Right renal pelvis (tissue), 4 donors: ENCODE measurements at places on chromosomes 2 and 18. TPM values are rescaled to one million over a fixed set of nuclear protein-coding genes. Genes with fewer than 3 reads are reported as not detected.

MC4R gene
- polyA plus RNA-seq = 0.17 TPM

UGT1A3 gene
- polyA plus RNA-seq = not detected

FEZ2 gene
- 89.9 TPM for polyA plus RNA-seq

SRD5A2 gene
- polyA plus RNA-seq = 0.10 TPM

CFAP221 gene
- 22.7 TPM for polyA plus RNA-seq

MFF gene
- polyA plus RNA-seq = 146 TPM

ALPP gene
- polyA plus RNA-seq = not detected

ANKRD30BL gene
- polyA plus RNA-seq = 0.79 TPM

SMCHD1 gene
- polyA plus RNA-seq = 52.4 TPM

LYPD6 gene
- 15.9 TPM for polyA plus RNA-seq

ANKRD53 gene
- 0.89 TPM for polyA plus RNA-seq

TBC1D8 gene
- 28.1 TPM for polyA plus RNA-seq

GGCX gene
- 43.9 TPM for polyA plus RNA-seq

KCNE4 gene
- polyA plus RNA-seq = 18.3 TPM

SLC40A1 gene
- 141 TPM for polyA plus RNA-seq

C2orf72 gene
- polyA plus RNA-seq = 3.5 TPM

BCL2 gene
- 27.1 TPM for polyA plus RNA-seq

SH3YL1 gene
- polyA plus RNA-seq = 97.8 TPM

SLC11A1 gene
- polyA plus RNA-seq = 0.73 TPM

HAAO gene
- 44.5 TPM for polyA plus RNA-seq

ERLEC1 gene
- polyA plus RNA-seq = 82.4 TPM

SOX11 gene
- 19.2 TPM for polyA plus RNA-seq

TANC1 gene
- polyA plus RNA-seq = 57.4 TPM

NT5C1B gene
- 0.86 TPM for polyA plus RNA-seq

LIMS4 gene
- polyA plus RNA-seq = 1.1 TPM

CRACDL gene
- polyA plus RNA-seq = 2.9 TPM

G6PC2 gene
- not detected for polyA plus RNA-seq

ATG4B gene
- 72.7 TPM for polyA plus RNA-seq

GPAT2 gene
- 3.2 TPM for polyA plus RNA-seq

DDX18 gene
- 68.8 TPM for polyA plus RNA-seq

CCDC93 gene
- polyA plus RNA-seq = 42.8 TPM

PROKR1 gene
- 0.22 TPM for polyA plus RNA-seq

FAM168B gene
- 134 TPM for polyA plus RNA-seq

CCBE1 gene
- 36.3 TPM for polyA plus RNA-seq

RMC1 gene
- polyA plus RNA-seq = 22.9 TPM

TPGS2 gene
- 146 TPM for polyA plus RNA-seq

KCNS3 gene
- polyA plus RNA-seq = 6.6 TPM

NR4A2 gene
- polyA plus RNA-seq = 3.1 TPM

TRIM43 gene
- 0.27 TPM for polyA plus RNA-seq

CHRNG gene
- polyA plus RNA-seq = 0.81 TPM

ICA1L gene
- polyA plus RNA-seq = 15.8 TPM

OBSL1 gene
- 193 TPM for polyA plus RNA-seq

FN1 gene
- polyA plus RNA-seq = 481 TPM

GKN1 gene
- polyA plus RNA-seq = not detected

NT5DC4 gene
- 0.48 TPM for polyA plus RNA-seq

ACOXL gene
- polyA plus RNA-seq = 0.45 TPM

CD207 gene
- polyA plus RNA-seq = 0.08 TPM

SPDYA gene
- 1.7 TPM for polyA plus RNA-seq

ACVR2A gene
- polyA plus RNA-seq = 27.1 TPM

UPP2 gene
- polyA plus RNA-seq = 3.7 TPM

TCF23 gene
- 0.59 TPM for polyA plus RNA-seq

RIT2 gene
- not detected for polyA plus RNA-seq

COBLL1 gene
- 156 TPM for polyA plus RNA-seq

DNAH6 gene
- polyA plus RNA-seq = 1.7 TPM

ABCB11 gene
- polyA plus RNA-seq = 0.01 TPM

OXER1 gene
- 7.1 TPM for polyA plus RNA-seq

ARHGAP28 gene
- 84.3 TPM for polyA plus RNA-seq
